ENCODE measurements at places on chromosomes 1 and 21. TPM values are rescaled to one million over a fixed set of nuclear protein-coding genes. Genes with fewer than 3 reads are reported as not detected.

The TXNDC12 gene
- 35.1 TPM for total RNA-seq

The COL9A2 gene
- 4.9 TPM for total RNA-seq

The LRRC41 gene
- 37.2 TPM for total RNA-seq

The WNT4 gene
- not detected for total RNA-seq

The EEIG2 gene
- total RNA-seq: 13.8 TPM

The BGLAP gene
- 1.8 TPM for total RNA-seq

The RPS6KA1 gene
- total RNA-seq: 220 TPM

The KCNE2 gene
- total RNA-seq: not detected

The AMY1A gene
- not detected for total RNA-seq

The SLC44A3 gene
- not detected for total RNA-seq

The SERINC2 gene
- total RNA-seq: not detected

The GUCA2B gene
- total RNA-seq: not detected

The SH3D21 gene
- total RNA-seq: 6.7 TPM

The TSTD1 gene
- 43.2 TPM for total RNA-seq

The KAZN gene
- total RNA-seq: 0.42 TPM

The HSD3B1 gene
- not detected for total RNA-seq

The TRIM63 gene
- not detected for total RNA-seq

The RSPH1 gene
- total RNA-seq: not detected

The S100A16 gene
- not detected for total RNA-seq

The TTC22 gene
- total RNA-seq: 2.1 TPM

The WDR64 gene
- not detected for total RNA-seq

The ATAD3B gene
- total RNA-seq: 82.9 TPM

The EDN2 gene
- total RNA-seq: not detected

The CD53 gene
- 205 TPM for total RNA-seq

The NFIA gene
- total RNA-seq: 4.8 TPM

The CD2 gene
- 383 TPM for total RNA-seq

The NOTCH2NLA gene
- 15.0 TPM for total RNA-seq

The SERPINC1 gene
- total RNA-seq: not detected

The CDC20 gene
- total RNA-seq: 141 TPM

The PYHIN1 gene
- total RNA-seq: 14.3 TPM

The OR2T4 gene
- not detected for total RNA-seq

The TSPAN1 gene
- total RNA-seq: not detected

The CATSPERE gene
- total RNA-seq: 0.27 TPM

The EXTL1 gene
- total RNA-seq: not detected

The LRRC53 gene
- not detected for total RNA-seq

The ATP13A2 gene
- 41.3 TPM for total RNA-seq

The OPTC gene
- total RNA-seq: not detected

The FAM163A gene
- not detected for total RNA-seq

The MTOR gene
- total RNA-seq: 52.2 TPM

Data from activated CD8-positive, alpha-beta memory T cell treated with anti-CD3 and anti-CD28 coated beads for 36 hours (primary cell).